Right kidney (tissue), 9 donors: ENCODE measurements at places on chromosomes 7 and 10.

DNA sequence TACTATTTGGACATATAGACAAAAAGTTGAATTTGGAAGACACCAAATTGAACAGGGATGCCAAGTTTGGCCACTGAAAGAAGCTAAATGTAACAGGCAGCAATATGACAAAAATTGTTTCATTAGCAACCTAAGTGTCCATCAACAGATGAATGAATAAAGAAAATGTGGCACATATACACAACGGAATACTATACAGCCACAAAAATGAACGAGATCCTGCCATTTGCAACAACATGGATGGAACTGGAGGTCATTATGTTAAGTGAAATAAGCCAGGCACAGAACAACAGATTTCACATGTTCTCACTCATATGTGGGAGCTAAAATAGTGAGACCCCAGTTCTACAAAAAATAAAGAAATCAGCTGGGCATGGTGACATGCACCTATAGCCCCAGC lies 43.8 kb downstream of the NEBL start:
- DNase-seq, result no peak

DNA sequence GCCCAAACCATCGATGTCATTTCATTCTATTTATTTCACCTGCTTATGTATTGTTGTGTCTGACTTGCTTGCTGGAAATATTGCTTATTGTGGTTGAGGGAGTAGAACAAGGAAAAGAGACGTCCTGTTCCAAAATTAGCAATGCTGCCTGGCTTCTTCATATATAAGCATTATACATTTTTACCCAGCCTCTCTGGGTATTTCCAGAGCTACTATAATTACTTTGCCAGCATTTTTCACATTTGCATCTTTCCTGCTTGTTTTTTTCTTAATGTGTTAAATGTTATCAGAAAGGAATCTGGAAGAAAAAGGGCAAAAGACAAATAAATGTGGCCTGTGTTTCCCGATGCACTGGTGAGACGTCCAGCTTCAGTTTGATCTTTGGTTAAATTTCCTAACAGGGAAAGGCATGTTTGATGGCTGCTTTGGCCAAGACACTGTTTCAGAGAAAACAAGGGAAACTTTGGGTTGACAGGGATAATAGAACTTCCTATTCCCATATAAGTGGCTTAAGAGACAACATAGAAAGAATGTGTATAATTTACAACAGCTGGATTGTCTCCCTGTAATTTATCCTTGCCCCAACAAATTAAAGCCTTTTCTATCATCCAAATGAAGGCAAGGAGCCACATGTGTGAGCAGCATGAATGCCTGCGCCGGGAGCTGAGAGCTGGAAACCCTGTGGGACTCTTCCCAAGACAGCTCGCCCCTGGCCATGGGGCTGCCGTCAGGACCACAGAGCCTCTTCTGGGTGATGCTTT lies 671.1 kb upstream of the CELF2 start:
- no peak for DNase-seq

- no peak for DNase-seq
These were observed 281.1 kb upstream of the MEOX2 start for GRCh38 chr7:15967551-15967950.

GRCh38 chr7:41747961-41748360 lies 45.1 kb upstream of the INHBA start:
- DNase-seq, result no peak

- DNase-seq, result no peak
These were observed 425.2 kb upstream of the VSTM2A start for GRCh38 chr7:54116956-54117355.

GRCh38 chr10:117318909-117319308 lies 56.3 kb downstream of the PDZD8 start:
- DNase-seq, result no peak

GRCh38 chr7:130137207-130137606 lies 66.9 kb downstream of the KLHDC10 start:
- no peak for DNase-seq

- no peak for DNase-seq
These were observed 51.5 kb downstream of the RBM17 start for GRCh38 chr10:6140141-6140841.

DNA sequence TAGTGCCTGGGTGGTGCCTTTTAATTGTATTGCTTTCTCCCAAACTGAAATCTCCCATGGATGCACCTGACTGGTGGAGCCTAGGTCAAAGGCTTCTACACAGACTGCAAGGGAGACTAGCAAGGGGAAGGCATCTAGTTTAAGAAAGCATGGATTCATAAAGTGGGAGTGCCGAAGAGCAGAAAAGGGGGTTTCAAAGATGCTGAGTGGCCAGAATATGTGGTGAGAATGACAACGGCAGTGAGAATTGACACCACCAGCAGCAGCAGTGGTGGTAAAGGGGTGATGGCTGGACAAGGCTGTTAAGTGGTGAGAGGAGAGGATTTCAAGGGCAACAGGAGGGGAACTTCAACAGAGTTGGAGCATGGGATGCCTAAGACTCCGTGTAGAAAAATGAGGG lies 36.7 kb downstream of the LSMEM1 start:
- no peak for DNase-seq

DNA sequence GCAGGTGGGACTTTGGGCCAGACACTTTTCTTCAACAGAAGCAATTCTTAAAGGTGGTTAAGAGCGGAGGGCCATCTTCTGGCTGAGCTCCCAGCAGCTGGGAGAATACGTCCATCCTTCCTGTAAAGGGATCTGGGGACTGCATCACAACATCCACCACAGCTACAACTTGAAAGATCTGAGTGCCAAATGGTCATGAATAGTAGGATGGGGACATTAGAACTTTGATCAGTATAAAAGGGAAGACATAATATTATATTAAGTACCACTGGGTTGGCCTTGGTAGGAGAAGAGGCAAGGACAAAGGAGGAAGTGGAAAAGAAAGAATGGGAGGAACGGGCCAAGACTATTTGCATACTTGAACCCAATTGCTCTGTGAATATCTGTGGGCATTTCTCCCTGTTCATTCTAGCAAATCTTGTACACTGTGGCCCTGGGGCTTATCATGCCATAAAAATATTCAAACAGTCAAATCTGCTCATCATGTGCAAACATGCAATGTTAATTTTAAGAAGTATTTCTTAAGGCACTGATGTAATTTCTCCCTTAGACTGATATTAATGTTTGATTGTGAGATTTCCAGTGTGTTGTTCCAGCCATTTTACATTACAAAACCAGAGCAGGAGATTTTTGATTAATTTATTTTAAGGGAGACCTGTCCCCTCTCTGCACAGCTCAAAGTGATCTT lies 65.5 kb upstream of the CREB5 start:
- no peak for DNase-seq

- DNase-seq, result no peak
These were observed 26.4 kb downstream of the YAE1 start for GRCh38 chr7:39592586-39592985.

- no peak for DNase-seq
These were observed 5.0 kb downstream of the PPIF start for GRCh38 chr10:79352035-79352877.

DNA sequence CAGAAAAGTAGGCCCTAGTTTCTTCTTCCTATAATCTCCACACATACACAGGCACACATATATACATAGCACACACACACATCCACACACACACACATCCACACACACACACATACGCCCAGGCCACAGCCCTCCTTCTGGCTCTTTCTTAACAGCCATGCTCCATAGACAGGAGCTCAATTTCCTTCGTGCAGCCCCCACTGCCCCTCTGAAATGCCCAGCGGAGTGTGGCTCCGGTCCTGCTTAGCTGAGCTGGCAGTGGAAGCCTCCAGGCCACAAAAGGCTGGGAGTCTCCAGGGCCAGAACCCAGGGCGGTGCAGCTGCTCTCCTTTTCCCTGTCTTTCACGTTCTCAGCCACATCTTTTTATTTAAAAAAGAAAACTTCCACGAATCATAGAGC lies 282.9 kb upstream of the IGFBP3 start:
- DNase-seq, result peak; percentile 17

- no peak for DNase-seq
These were observed 45.5 kb upstream of the NKX2-3 start for GRCh38 chr10:99487125-99487807.

GRCh38 chr10:19658622-19659233 lies 157.5 kb upstream of the PLXDC2 start:
- DNase-seq, result no peak

- no peak for DNase-seq
These were observed 12.1 kb downstream of the PNLIPRP1 start for GRCh38 chr10:116602648-116603400.

- peak; percentile 46 for DNase-seq
These were observed 256.4 kb downstream of the KIAA1217 start for GRCh38 chr10:24465124-24465874.

- DNase-seq, result no peak
These were observed 195.1 kb upstream of the AUTS2 start for GRCh38 chr7:69403169-69403568.

GRCh38 chr10:33476757-33477273 lies 142.3 kb upstream of the NRP1 start:
- no peak for DNase-seq

GRCh38 chr7:110646804-110647203 lies 444.1 kb upstream of the LRRN3 start:
- DNase-seq, result no peak

DNA sequence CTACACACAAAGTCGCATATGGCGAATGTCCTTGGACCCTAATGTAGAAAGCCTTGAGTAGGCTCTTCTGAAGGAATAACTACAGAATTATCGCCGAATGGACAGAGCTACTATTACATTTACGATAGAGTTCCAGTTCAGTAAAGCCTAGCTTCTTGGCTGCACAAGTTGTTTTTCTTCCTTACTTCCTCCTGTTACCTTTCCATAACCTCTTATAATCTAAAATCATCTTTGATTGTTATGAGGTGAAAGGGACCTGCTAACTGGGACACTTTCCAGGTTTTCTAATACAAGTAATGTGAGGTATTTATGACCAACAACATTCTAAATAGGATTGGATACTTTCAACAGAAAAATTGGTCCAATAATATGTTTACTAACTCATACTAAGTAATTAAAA lies 31.2 kb downstream of the MACC1 start:
- DNase-seq, result no peak

GRCh38 chr7:39606352-39606751 lies 17.0 kb upstream of the RALA start:
- DNase-seq, result no peak

GRCh38 chr7:5594616-5595544 lies 171.2 kb upstream of the TNRC18 start:
- peak; percentile 85 for DNase-seq

DNA sequence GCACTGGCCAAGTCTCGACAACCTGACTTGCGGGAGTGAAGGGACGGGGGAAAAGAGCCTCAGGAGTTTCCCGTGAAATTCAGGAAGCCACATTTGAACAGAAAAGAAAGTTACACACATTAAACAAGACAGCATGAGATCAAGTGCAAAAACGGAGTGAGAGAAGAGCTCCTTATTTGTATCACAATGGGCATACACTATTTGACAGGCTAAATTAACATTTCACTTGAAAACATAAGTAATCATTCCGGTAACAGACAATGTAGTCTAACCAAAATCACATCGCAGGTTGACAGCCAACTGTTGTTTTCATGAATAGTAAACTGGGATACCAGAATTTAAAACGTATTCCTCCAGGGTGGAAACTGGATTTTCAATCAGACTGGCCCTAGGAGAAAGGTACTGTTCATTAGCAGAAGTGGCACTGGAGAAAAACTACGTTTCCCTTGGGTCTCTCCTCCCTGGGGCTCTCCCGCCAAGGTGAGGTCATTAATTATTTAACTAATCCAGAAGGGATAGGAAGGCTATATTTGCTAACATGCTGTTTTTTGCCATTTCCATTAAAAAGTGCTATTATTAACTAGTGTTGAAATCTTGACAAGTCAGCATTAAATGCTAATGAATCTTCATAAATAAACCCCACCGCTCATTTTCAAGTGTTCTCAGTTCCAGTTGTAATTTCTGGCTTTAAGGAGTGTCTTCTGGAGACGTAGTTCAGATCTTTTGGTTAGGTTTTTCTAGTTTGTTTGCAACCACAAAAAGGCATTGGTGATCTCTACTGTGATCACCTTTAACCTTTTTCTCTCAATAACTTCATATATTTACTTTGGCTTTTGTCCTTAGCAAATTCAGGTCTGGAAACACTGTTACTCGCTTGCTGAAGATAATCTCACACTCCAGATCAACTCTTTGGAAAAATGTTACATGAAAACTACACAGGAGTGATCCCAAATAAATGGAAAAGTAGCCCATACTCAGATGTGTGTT lies 25.1 kb downstream of the RHEB start:
- DNase-seq, result no peak

GRCh38 chr10:111126077-111126476 lies 49.2 kb downstream of the ADRA2A start:
- no peak for DNase-seq

- peak; percentile 53 for DNase-seq
These were observed 145.1 kb downstream of the GRM8 start for GRCh38 chr7:127107601-127108007.

- no peak for DNase-seq
These were observed 31.4 kb downstream of the PALS2 start for GRCh38 chr7:24604630-24605029.

GRCh38 chr7:100546926-100547800 lies 8.2 kb downstream of the AGFG2 start:
- no peak for DNase-seq

DNA sequence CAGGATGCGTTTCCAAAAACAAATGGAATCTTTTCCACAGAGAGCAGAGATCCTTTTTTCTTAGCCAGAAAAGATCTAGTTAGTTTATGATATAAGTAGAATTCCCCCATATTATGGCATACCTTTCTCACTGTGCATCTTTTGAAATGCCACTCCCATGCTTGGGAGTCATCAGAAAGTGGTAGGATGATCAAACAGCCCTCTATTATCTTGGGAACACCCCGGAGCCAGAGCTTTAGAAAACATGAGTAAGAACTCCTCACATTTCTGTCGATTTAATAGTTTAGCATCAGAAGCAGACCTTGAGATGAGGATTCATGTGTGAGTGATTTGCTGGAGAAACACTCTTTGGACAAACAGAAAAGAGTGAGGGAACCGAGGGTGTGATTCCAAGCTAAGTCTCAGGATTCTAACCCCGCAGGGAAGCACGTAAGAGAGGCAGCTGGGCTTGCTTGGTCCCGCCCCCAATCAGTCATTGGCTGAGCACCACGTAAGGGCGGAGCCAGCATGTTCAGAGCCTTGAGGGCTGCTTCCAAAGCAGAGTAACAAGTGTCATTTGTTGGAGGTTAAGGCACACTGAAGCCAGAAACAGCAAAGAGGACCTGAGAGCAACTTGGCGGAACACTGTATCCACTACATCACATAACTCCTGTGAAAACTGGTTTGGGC lies 43.7 kb upstream of the NXPH1 start:
- peak; percentile 12 for DNase-seq

- DNase-seq, result no peak
These were observed 175.4 kb upstream of the AKR1E2 start for GRCh38 chr10:4650582-4650981.
